Eye (tissue), 1 donor: ENCODE measurements at places on chromosomes 4 and X.
A peak's percentile ranks its signal among the peaks of the same experiment; 100 is the strongest.

DNA sequence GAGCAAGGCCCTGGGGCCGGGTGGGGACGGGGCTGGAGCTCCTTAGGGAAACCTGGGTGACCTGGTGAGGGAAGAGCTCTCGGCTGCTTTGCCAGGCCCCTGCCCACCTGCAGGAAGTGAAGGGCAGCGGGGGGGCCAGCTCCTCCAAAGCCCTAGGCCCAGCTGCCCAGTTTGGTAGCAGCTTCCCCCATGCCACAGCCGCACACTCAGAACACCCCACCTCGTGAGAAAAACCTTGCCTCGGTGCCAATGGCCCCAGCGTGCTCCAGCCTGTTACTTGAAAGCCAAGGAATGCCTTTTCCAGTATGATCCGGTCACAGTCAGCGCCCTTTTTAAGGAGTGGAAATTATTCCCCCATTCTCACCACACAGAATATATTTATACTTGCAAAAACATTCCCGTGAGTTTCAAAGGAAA is 38.3 kb downstream of the ACOX3 start:
- no peak for DNase-seq

DNA sequence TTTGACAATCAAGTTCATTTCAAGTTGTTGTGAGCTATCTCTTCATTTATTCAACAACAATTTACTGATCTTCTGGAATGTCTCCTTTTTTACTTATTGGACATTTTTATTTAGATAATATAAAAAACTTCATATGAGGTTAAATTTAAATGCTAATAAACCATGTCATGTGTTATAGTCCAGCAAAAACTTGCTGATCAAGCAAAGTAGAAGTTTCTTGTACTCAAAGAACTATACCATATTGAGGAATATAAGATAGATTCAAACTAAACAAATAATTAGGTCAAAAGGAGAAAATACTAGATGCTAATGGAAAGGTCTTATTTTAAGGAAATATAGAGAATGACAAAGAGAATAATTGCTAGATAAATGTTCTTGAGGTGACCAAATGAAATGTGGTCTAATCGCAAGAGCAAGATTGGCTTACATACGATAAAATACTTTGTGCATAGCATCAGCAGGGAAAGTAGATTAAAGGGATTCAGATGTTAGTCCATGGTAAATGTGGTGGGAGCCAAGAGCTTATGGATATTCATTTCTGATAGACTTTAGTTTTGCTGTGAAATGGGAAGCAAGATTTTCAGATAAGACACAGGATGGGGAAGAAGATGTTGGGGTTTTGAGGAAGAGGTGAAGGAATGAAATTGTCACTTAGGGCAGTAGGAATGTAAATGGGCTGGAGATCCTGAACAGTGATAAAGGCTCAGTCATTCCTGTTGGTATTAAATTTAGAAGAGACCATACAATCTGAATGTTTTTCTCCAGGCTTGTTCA is 229.5 kb downstream of the MAPK10 start:
- DNase-seq: no peak

DNA sequence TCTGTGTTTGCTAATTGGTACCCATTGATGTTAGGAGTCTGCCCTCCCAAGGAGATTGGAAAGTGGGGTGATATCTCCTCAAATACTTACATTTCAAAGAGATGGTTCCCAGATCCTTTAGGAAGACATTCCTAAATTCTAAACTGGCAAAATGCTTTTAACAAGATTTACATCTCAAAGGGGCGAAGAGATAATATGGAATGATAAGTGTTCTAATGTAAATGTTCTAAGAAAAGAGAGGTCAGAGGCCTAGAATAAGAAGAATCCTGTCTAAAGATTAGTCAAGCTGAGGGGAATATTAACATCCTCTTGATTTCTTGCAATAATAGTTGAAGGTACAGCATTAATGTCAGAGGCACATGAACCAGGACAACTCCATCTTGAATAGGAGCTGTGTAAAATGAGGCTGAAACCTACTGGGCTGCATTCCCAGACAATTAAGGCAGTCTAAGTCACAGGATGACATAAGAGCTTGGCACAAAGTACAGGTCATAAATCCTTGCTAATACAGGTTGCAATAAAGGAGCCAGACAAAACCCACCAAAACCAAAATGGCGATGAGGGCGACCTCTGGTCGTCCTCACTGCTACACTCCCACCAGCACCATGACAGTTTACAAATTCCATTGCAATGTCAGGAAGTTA is 2248.1 kb downstream of the ARAP2 start:
- no peak for DNase-seq

DNA sequence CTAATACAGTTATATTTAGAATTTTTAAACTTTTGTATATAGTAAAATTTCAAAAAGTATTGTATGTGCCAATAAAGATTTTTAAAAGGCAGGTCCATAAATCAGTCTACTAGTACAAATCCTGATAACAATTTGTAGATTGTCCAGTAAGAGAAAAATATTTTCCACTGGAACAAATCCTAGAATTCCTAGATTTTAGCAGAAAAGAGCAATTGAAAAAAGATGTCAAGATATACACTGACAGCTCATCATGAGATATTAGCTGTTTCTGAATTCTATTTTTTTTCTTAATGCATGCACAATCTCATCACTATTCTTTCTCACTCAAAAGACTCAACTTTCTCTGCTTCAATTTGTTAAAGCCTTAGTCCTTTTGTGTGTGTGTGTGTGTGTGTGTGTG is 289.2 kb upstream of the MAD2L1 start:
- DNase-seq: no peak

- DNase-seq: no peak
Observed at GRCh38 chr4:175422331-175422730, 389.7 kb downstream of the GPM6A start.

- DNase-seq: peak; percentile 81
Observed at GRCh38 chr4:107035819-107036583, at the start of gene DKK2. DKK2 (minus strand) TSS chr4:107036313; CDS start chr4:107035591, 722 bp downstream.

DNA sequence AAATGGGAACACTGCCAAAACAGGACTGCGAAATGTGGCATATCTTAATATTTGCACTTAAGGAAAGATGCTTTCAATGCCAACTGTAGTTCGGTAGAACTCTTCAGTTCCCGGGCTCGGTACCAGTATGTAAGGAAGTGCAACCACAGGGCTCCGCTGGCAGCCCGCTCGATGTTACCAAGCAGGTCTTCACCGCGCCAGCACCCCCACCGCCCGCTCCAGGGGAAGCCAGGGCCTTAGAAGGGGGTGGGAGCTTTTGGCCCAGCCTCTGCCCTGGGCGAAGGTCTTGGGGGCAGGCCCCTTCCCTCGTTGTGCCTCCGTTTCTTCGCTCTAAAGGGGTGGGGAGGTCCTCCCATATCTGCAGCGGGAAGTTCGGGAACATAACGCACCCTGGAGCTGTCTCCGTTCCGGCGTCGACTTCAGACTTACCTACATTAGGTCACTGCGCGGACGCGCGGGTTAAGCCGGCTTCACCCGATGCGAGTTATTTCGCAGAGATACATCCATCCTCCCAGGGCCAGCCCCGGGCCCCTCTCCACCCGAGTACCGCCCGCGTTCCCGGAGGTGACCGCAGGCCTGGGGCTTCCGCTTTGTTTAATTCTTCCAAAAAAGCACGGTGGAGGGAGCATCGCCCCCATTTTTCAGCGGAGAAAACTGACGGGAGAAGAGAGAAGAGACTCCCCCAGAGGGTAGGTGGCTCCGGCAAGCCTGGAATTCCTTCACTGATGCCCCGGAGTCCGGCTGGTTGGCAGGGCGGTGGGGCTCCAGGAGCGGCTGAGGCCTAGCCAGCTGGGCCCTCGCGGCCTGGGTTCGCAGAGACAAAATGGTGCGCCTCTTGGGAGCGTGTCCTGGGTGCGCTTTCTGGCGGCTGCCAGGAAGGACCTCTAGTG is 1.0 kb upstream of the HMX1 start:
- peak; percentile 40 for DNase-seq

DNA sequence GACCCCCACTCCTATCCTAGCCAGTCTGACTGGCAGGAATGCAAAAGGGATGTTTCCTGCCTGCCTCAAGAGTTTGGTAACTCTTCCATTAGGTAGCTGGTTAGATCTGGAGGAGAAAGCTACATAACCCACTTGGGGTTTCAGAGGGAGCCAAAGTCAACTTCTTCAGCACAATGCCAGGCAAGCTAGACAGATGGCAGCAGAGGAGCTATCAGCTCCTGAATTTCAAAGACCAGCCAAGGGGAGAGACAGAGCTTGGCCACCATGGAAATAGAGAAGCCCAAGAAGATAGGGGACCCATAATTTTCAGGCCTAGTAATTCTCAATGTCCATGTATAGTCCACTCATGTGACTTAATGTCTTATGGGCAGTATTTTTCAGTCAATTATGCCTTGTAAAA is 56.4 kb downstream of the PGRMC1 start:
- no peak for DNase-seq

DNA sequence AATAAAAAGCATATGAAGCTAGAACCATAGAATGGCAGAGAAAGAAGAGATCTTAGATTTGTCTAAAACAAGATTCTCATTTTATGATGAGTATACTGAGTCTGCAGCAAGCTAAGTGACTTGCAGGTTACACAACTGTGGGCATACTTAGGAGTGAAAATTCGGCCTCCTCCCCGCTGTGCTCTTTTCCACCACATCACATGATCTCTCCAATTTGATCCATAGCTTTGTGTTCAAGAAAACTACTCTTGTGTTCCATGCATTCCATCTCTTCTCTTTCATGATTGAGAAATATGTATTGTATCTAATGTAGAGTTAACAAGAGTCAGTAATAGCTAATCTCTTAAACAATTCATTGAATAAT is 234.3 kb downstream of the SCFD2 start:
- no peak for DNase-seq

DNA sequence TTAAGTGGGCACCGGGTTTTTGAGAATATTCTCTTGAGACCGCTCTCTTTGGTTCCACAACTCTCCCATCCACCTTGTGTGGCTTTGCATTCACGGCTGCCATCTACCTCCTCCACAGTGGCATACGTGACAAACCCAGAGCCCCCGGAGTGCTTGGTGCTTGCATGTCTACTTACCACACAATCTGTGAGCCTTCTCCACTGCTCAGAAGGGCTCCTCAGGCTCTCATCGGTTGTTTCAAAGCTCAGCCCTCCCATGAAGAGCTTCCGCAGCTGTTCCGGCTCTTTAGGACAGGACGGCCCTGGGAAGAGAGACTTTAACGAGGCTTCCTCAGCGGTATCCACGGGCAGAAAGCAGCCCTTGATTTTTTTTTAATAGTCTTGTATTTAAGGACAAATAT is 167.6 kb upstream of the ANK2 start:
- DNase-seq: peak; percentile 48

DNA sequence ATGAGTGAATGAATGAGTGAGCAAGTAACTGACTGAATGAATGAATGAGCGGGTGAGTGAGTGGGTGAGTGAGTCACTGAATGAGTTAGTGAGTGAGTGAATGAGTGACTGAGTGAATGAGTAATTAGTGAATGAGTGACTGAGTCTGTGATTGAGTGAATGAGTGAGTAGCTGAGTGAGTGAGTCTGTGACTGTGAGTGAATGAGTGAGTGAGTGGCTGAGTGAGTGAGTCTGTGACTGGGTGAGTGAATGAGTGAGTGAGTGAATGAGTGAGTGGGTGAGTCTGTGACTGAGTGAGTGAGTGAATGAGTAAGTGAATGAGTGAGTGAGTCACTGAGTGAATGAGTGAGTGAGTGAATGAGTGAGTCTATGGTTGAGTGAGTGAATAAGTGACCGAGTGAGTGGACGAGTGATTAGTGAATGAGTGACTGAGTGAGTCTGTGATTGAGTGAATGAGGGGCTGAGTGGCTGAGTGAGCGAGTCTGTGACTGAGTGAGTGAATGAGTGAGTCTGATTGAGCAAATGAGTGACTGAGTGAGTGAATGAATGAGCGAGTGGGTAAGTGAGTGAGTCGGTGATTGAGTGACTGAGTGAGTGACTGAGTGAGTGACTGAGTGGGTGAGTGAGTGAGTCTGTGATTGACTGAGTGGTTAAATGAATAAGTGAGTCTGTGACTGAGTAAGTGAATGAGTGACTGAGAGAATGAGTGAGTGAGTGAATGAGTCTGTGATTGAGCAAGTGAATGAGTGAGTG is 223.0 kb upstream of the PSAPL1 start:
- DNase-seq: no peak

GRCh38 chr4:32022071-32022470 is 1301.9 kb downstream of the PCDH7 start:
- no peak for DNase-seq

DNA sequence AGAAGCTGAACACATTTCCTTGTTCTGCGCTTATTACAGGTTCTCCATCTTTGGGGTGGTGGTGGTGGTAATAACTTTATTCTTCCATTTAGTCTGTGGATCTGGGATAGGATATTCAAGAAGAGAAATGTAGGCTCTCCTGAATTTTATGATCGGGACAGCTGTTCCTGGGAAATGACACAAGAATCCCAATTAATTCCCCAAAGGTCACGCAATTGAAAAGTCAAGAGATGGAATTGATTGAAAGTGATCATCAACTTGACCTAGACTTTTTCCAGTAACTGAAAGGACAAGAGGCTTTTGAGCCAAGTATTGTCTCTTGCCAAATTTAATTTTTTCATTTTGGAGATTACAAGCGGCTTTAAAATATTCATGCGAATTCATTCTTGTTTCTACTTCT is 98.7 kb upstream of the CBLL2 start:
- DNase-seq: no peak

DNA sequence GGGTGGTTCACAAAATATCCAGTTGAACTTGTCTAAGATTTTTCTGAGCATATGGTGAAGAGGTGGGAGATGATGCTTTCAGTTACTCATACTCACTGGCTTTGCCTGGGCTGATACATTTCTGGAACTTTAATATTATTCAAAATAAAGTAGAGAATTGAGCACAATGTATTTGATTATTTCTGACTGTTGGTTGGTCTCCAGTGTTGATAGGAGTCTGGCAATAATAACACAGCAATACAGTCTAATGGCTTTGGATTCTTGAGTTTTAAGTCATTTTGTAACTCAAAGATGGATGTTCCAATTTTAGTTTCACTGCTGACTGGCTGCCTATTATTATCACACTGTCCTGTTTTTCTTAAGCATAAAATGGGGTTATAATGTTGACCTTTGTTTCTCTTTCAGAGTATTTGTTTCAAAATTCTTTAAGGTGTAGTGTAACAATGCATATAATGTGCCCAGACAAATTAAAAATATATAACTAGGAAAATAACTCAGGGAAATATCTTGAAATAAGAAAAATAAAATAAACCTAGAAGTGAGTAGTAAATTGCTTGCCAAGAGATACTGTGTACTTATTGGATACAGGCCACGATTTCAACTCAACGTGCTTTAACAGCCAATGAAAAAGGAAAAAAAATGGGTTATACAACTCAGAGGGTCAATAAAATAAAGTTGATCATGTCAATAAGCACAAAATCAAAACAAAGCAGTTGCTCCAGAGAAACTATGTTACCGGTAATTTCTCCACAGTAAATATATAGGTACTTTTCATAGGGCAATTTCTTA is 99.0 kb downstream of the ARSJ start:
- peak; percentile 3 for DNase-seq
